ENCODE measurements at places on chromosomes 4 and X. TPM values are rescaled to one million over a fixed set of nuclear protein-coding genes. Genes with fewer than 3 reads are reported as not detected.

GRCh38 chr4:174451718-174452296 is 70.5 kb downstream of the HPGD start:
- H3K4me1 ChIP-seq, result no peaks in the 10 kb centered on the region
- no peaks in the 10 kb centered on the region for H3K27me3 ChIP-seq
- DNase-seq, result no peak
- no peak overlapping the region for H3K27ac ChIP-seq
- no peak overlapping the region for H3K4me3 ChIP-seq

DNA sequence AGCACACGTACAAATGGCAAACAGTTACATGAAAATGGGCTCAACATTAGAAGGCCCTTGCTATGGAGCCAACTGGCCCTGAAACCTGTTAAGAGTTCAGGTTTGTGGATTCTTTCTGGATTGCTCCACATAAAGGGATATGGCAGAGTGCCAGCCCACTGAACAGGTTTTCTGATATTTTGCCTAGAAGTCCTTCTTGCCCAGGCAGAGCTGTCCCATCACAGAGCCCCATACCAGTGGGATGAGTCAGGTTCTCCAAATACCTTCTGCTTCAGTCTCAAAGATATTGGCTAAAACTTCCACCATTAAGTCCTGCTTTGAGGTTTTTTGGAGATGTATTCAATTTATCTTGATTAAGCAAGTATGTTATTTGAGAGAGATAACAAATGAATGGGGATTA is 146.8 kb upstream of the IL1RAPL2 start:
- DNase-seq, result no peak
- no peaks in the 10 kb centered on the region for H3K27me3 ChIP-seq
- H3K4me1 ChIP-seq, result no peaks in the 10 kb centered on the region
- no peaks in the 10 kb centered on the region for H3K36me3 ChIP-seq

GRCh38 chrX:56793521-56794320 is 64.7 kb downstream of the NBDY start:
- no peak overlapping the region for H3K27ac ChIP-seq
- peaks cover 11% of the 10 kb centered on the region for H3K4me1 ChIP-seq
- DNase-seq, result peak; percentile 53
- H3K4me3 ChIP-seq, result no peak overlapping the region
- H3K36me3 ChIP-seq, result no peaks in the 10 kb centered on the region
- H3K27me3 ChIP-seq, result no peaks in the 10 kb centered on the region

DNA sequence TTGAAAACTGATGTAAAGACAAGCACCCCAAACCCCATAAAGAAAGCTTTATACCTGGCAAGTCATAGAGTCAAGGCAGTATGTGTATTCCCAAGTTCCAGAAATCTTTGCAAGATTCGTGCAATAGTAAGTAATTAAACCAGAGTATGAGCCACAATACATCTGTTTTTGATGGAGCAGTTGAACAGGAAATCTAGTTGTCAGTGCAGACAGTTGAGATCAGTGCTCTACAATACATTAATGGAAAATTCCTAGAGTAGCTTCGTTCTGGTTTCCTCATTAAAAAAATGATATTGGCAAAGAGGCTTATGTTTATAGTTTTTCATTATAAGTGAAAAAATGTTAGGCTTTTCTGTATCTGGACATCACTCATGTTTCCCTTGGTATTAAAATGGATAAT is 575.3 kb downstream of the TRIML1 start:
- no peak overlapping the region for H3K27ac ChIP-seq
- no peak overlapping the region for H3K4me3 ChIP-seq
- H3K27me3 ChIP-seq, result no peaks in the 10 kb centered on the region
- H3K4me1 ChIP-seq, result no peaks in the 10 kb centered on the region

- DNase-seq, result no peak
- H3K27me3 ChIP-seq, result no peaks in the 10 kb centered on the region
- no peaks in the 10 kb centered on the region for H3K36me3 ChIP-seq
- H3K4me3 ChIP-seq, result no peak overlapping the region
Observed at GRCh38 chr4:20445933-20446723, 194.4 kb downstream of the SLIT2 start.

GRCh38 chr4:158649111-158649680 is 22.5 kb downstream of the C4orf46 start:
- H3K27ac ChIP-seq, result no peak overlapping the region
- no peaks in the 10 kb centered on the region for H3K27me3 ChIP-seq
- no peaks in the 10 kb centered on the region for H3K4me1 ChIP-seq
- H3K4me3 ChIP-seq, result no peak overlapping the region
- no peak for DNase-seq

DNA sequence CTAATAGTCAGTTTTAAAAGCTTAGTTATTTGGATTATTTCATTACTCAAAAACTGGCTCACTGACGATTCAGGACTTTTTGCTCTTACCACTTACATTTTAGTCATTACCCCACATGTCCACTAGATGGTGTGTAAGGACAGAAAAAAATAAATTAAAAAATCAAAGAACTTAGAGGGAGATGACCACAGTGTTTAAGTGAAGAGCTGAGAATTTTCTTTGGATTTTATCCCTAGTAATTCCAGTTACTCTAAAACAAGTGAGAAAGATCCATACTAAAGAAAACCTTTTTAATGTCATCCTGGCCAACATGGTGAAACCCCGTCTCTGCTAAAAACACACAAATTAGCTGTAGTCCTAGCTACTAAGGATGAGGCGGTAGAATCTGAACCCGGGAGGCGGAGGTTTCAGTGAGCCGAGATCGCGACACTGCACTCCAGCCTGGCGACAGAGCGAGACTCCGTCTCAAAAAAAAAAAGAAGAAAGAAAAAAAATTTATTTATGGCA is 26.4 kb upstream of the TMPRSS11B start:
- no peaks in the 10 kb centered on the region for H3K4me1 ChIP-seq
- H3K4me3 ChIP-seq, result peak overlapping the region; percentile 11
- H3K36me3 ChIP-seq, result no peaks in the 10 kb centered on the region
- DNase-seq, result no peak
- H3K27me3 ChIP-seq, result no peaks in the 10 kb centered on the region

DNA sequence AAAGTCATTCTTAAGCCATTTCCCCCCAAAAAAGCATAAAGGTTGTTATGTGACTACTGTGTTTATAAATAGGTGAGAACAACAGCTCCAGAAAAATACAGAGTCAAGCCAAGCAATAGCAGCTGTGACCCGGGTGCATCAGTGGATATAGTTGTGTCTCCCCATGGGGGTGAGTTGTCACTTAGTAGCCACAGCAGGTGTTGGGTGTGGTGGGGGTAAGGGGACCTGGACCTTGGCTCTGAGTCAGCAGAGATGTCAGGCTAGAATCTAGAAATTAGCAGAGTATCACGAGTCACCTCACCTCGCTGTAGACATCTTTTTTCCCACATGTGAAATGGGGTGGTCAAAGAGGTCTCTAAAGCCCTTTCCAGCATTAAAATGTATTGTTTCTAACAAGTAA is 42.4 kb downstream of the MOSPD2 start:
- H3K27ac ChIP-seq, result no peak overlapping the region
- no peaks in the 10 kb centered on the region for H3K36me3 ChIP-seq
- H3K4me1 ChIP-seq, result no peaks in the 10 kb centered on the region
- no peak for DNase-seq

DNA sequence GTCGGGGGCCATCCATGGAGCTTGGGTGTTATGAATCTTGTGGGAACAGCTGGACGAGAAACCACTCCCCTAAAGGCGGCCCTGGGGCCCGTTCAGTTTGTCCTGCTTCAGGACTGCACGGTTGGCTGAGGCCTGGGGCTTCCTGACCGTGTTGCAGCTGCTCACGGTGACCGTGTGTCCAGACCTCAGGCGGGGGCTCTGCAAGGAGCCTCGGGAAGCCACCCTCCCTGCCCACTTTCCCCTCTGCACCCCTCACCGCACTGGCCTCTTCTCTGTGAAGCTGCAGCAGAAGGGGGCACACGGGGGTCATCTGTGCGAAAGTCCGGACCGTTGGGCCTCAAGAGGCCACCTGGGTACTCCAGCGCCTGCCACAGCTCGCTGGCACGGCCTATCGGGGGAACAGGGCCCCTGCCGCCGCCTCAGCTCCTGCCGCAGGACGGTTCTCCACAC is 29.4 kb downstream of the UVSSA start:
- no peak for DNase-seq
- H3K27me3 ChIP-seq, result no peaks in the 10 kb centered on the region
- no peak overlapping the region for H3K27ac ChIP-seq
- peaks cover 94% of the 10 kb centered on the region for H3K36me3 ChIP-seq
- H3K4me1 ChIP-seq, result no peaks in the 10 kb centered on the region

DNA sequence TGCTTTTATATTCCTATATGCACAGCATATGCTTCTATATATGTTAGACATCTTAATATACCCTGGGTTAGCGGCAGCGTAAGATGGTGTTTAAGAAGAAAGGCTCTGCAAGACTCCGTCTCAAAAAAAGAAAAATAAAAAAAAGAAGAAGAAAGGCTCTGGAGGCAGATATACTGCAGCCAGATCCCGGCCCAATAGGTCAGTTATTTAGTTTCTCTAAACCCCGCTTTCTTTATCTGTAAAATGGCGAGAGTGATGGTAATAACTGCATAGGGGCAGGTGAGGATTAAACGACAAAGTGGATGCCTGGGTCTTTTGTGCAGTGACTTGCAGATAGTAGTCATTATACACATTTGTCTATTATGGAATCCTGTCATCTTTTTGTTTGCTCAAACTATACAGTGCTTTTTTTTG is 115.2 kb downstream of the NAA11 start:
- H3K27ac ChIP-seq, result no peak overlapping the region
- DNase-seq, result no peak
- H3K27me3 ChIP-seq, result no peaks in the 10 kb centered on the region
- H3K4me1 ChIP-seq, result no peaks in the 10 kb centered on the region
- no peak overlapping the region for H3K4me3 ChIP-seq

- no peak overlapping the region for H3K27ac ChIP-seq
- H3K4me1 ChIP-seq, result no peaks in the 10 kb centered on the region
- no peaks in the 10 kb centered on the region for H3K27me3 ChIP-seq
- no peak overlapping the region for H3K4me3 ChIP-seq
- peak; percentile 21 for DNase-seq
- H3K36me3 ChIP-seq, result no peaks in the 10 kb centered on the region
Observed at GRCh38 chr4:8648816-8649630, 56.5 kb downstream of the CPZ start.

DNA sequence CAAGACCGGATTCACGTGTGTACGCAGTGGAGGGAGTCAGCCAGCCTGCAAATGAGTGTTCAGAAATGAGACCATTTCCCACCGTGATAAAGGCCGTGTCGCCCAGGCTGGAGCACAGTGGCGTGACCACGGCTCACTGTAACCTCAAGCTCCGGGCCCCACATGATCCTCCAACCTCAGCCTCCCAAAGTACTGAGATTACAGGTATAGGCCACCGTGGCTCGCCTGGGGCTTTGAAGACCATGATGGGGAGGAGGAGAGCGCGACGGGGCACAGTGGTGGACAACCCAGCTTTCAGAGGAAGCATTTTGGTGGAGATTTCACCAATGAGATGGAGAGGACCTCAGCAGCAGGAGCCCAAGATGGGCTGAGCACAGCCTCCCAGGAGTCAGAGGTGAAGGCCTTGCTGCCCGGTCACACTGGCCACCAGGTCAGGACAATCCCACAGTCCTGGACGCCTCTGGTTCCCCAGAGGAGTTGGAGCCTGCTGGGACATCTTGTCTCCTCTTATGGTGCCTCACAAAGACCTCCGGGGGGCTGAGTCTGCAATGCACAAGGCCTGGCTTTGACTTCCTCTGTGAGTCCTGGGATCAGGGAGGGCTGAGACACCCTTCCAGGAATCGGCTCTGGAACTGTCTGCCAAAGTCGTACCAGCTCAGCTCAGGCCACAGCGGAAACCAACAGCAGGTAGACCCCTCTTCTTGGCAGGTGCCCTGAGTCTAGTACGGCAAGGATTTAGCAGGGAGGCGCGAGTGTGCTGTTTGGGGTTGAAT is 22.4 kb upstream of the MXD4 start:
- H3K36me3 ChIP-seq, result peaks cover 4% of the 10 kb centered on the region
- no peak overlapping the region for H3K4me3 ChIP-seq
- H3K27ac ChIP-seq, result no peak overlapping the region
- H3K4me1 ChIP-seq, result no peaks in the 10 kb centered on the region
- H3K27me3 ChIP-seq, result no peaks in the 10 kb centered on the region

GRCh38 chr4:122086338-122087065 is 65.6 kb upstream of the BLTP1 start:
- no peak overlapping the region for H3K4me3 ChIP-seq
- H3K27ac ChIP-seq, result no peak overlapping the region
- H3K27me3 ChIP-seq, result no peaks in the 10 kb centered on the region
- peak; percentile 6 for DNase-seq
- H3K4me1 ChIP-seq, result no peaks in the 10 kb centered on the region

DNA sequence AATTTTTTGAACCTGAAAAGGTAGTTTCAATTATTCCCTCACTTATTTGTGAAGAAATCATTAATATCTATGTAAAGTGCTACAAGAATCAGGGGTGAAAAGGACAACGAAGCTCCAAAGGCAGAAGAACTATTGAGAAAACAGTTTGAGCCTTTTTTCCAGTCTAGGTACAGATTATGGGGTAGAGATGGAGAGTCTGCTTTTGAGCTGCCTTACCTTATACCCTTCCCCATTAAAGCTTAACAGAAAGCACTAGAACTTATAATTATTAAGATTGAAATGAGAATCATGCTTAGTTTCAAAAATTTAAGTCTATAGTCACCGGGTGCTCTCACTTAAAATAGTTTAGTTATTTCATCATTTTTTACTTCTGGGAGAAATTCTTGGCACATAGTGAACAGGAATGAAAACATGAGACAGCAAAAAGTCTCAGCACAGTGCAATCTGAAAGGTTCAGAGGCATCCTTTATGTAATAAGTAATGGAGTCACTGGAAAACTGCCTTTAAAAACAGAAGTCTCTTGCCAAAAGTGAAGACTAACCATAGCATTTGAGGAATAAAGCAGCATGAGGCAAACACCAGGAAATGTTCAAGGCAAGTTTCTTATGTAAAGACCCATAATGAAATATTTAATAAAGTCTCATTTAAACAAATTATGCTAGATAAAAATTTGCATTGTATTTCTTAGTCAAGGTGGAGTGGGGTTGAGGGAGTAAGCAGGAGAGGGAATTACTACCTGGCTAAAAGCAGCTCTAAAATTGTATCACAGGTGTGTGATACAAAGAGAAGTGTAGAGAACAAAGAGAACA is 5.1 kb upstream of the DCLK2 start:
- H3K27ac ChIP-seq, result no peak overlapping the region
- H3K36me3 ChIP-seq, result no peaks in the 10 kb centered on the region
- DNase-seq, result peak; percentile 64
- peaks cover 9% of the 10 kb centered on the region for H3K4me1 ChIP-seq

MAGEA12 gene
- polyA plus RNA-seq, result not detected

GNRHR gene
- not detected for polyA plus RNA-seq

ARHGAP36 gene
- polyA plus RNA-seq, result not detected

AKAP4 gene
- not detected for polyA plus RNA-seq

CAPN6 gene
- polyA plus RNA-seq, result 1.1 TPM

MAGEE1 gene
- polyA plus RNA-seq, result 0.62 TPM

VGLL1 gene
- polyA plus RNA-seq, result 7.7 TPM

PF4V1 gene
- not detected for polyA plus RNA-seq

PKD2 gene
- polyA plus RNA-seq, result 4.0 TPM

P2RY8 gene
- polyA plus RNA-seq, result 0.70 TPM

Measured in stomach (tissue), 19 donors.